Activated T-cell treated with anti-CD3 and anti-CD28 coated beads for 1 hour (primary cell): ENCODE measurements at places on chromosomes 11 and 22.

GRCh38 chr11:128103278-128103873 is 484.0 kb downstream of the ETS1 start:
- DNase-seq = no peak

GRCh38 chr22:49019737-49020713 is 807.6 kb downstream of the BRD1 start:
- DNase-seq = no peak

GRCh38 chr11:128516886-128517285 is 70.5 kb downstream of the ETS1 start:
- no peak for DNase-seq

GRCh38 chr22:32752816-32753520 is 48.5 kb upstream of the TIMP3 start:
- DNase-seq = no peak

GRCh38 chr11:46335271-46335670 is 12.0 kb upstream of the DGKZ start:
- no peak for DNase-seq

DNA sequence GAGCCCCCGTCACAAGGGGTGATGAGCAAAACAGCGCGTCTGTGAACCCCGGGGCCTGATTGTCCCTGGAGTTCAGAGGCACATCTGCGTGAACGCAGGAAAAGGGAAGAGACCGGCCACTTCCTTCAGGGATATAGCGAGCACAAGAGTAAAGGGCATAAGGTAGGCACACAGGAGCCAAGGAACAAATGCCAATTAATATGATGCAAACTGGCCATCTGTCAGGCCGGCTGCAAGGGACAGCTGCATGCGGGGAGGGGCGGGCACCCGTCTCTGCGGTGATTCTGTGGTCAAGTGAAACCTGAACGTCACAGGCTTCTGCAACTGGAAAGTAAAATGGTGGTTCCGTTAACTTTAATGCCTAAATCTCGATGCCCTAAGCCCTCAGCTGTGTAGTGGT is 64.7 kb downstream of the TRIM29 start:
- DNase-seq = no peak

DNA sequence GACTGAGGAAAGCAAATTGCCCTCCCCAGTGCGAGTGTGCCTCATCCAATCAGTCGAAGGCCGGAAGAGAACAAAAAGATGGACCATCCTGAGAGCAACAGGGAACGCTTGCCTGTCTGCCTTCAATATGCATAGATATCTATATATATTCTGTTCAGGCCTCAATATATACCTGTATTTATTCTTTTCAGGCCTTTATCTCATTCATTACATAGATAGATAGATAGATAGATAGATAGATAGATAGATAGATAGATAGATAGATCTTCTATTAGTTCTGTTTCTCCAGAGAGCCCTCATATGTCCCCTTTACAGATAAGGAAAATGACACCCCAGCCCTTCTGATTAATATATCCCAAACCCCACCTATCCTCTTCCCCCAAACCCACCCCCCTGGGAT is 55.1 kb upstream of the LMO2 start:
- no peak for DNase-seq

DNA sequence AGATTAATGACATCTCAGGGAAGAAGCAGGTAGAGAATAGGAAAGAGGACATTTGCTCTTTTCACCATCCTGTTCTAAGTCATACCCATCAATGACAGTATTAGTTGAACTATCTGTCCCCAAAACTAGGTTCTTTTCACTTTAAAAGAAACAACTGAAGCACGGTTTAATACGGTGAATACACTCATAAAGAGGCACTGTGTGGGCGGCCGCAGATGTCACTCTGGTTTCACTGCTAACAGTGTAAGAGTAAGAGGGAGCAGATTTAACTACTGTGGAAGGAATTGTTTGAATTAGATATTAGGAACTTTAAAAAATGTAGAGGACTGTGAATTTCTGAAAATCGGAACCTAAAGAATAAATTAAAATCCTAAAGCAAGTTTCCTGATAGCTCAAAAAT is 49.5 kb downstream of the VSIG10L2 start:
- no peak for DNase-seq

DNA sequence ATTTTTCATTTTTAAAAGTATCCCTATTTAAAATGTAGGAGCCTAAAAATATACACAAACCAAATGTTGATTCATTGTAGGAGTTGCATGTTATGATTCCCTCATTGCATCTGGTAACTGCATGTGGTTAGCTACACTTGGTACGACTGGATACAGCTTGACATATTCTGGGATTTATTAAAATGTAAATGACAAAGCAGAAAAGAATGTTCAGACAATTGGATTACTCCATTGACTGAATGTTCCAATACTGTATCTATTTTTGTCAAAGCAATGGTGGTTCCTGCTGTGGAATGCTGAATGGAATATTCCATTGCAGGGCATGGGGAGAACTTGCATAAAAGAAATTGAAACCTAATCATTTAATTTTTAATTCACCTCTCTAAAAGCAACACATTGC is 30.8 kb downstream of the BLID start:
- DNase-seq = no peak

DNA sequence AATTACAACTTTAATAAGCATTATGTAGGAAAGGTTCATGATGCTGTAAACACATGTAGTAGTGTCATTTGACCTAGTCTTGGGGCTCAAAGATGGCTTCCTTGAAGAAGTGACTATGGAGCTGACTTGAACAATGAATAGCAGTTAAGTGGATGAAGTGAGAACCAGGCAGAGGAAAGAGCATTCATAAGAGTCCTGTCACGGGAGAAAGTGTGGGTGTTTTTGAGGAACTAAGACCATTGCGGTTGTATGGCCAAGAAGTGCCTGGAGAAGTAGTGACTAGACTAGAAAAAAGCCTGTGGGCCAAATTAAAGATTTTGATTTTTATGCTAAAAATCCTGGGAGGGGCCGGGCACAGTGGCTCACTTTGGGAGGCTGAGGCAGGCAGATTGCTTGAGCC is 7.2 kb upstream of the IL18BP start:
- no peak for DNase-seq

DNA sequence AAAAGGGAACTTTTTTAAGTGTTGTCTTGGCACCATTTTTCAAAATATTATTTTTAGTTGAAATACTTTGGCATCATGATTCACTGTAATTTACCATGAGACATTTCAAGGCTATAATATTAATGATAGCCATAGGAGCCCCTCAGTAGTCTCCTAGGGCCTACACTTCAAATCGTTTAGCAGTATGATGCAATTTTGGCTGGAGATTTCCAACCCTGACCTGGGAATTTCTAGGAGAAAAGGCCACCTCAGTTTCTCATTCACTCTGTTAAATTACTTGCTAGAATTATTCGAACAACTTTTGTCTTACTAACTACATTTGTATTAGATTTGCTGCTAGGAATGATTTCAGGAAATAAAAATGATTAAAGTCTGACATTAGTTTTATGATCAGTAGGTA is 1610.9 kb upstream of the RAG2 start:
- no peak for DNase-seq

GRCh38 chr22:28992565-28993356 is 68.9 kb downstream of the C22orf31 start:
- DNase-seq = no peak

- DNase-seq = no peak
Observed at GRCh38 chr11:130831506-130831905, 84.8 kb downstream of the SNX19 start.

DNA sequence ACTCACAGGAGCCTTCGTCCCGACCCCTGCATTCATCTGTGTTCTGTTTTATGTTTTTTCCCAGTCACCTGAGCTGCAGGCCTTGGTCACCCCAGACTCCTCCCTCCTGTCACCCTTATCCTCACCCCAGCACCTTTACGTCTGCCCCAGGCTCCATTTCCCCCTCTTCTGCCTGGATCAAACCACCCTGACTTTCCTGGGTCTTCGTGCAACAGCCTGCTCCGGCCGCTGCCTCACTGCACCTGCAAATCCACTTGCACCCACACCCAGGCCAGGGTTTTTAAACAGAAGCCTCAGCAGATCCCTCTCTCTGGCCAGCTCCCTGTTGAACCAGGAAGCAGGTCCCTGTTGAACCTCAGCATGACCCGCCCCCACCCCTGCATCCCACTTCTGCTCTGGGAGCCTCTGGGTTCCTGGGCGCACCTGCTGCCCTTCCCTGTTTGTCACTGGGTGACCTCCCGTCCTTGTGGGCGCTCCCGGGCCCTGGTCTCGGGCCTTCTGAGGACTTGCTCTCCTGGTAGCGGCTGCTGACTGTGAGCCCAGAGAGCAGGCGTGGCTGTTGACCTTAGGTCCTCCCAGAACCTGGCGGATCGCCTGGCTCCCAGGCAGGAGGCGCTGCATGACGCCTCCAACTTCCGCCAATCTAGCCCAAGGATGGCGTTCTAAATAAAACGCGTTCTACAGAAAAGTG is 12.8 kb downstream of the MAPK8IP2 start:
- DNase-seq = no peak

DNA sequence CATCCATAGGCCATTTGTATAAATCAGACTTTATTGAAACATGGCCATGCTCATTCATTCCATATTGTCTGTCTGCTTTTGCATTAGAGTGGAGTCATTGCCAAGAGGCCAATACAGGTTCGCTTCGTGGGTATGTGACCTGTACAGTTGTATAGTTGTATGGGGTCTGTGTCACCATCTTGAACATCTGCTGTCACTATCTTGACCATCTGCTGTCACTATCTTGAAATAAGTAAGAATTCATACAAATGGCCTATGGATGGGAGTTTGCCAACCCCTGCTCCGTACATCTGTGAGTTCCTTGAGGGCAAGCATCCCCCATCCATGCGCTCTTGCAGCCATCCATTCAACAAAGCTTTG is 44.4 kb upstream of the ANO1 start:
- DNase-seq = no peak

DNA sequence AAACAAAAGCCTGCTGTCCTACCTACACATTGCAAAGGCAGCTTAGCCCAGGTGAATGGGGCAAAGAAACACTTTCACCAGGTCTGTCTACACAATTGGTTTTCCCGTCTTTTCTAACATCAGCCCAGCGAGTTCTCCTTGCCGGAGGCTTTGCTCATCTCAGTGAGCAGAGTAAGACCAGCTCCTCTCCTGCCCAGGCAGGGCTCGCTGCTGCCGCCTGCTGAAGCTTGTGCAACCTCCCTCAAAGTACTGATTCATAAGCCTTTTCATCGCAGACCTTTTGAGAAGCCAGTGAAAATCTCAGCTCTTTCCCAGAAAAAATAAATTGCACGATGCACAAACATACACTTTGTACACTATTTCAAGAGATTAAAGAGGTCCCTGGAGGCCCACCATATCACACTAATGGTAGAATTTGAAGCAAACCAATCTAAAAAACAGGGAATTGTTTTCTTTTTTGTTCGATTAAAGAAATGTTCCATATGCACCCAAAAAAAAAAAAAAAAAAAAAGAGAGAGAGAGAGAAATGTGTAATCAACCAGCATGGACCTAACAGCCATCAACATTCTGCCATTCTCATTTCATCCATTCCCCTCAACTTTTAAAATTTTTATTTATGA is 328.1 kb upstream of the MPPED2 start:
- no peak for DNase-seq
